Motor neuron (in vitro differentiated cells): ENCODE measurements at places on chromosomes 5 and 9. TPM values are rescaled to one million over a fixed set of nuclear protein-coding genes. Genes with fewer than 3 reads are reported as not detected.
A peak's percentile ranks its signal among the peaks of the same experiment; 100 is the strongest.

SLC4A9 gene
- 0.36 TPM in 1 of 2 replicates, not detected in the other for total RNA-seq

SPINK5 gene
- 8.3 and 13.6 TPM in 2 replicates for total RNA-seq

GRCh38 chr5:53892224-53892623, 331.8 kb downstream of the NDUFS4 start:
- ATAC-seq: no peak

DNA sequence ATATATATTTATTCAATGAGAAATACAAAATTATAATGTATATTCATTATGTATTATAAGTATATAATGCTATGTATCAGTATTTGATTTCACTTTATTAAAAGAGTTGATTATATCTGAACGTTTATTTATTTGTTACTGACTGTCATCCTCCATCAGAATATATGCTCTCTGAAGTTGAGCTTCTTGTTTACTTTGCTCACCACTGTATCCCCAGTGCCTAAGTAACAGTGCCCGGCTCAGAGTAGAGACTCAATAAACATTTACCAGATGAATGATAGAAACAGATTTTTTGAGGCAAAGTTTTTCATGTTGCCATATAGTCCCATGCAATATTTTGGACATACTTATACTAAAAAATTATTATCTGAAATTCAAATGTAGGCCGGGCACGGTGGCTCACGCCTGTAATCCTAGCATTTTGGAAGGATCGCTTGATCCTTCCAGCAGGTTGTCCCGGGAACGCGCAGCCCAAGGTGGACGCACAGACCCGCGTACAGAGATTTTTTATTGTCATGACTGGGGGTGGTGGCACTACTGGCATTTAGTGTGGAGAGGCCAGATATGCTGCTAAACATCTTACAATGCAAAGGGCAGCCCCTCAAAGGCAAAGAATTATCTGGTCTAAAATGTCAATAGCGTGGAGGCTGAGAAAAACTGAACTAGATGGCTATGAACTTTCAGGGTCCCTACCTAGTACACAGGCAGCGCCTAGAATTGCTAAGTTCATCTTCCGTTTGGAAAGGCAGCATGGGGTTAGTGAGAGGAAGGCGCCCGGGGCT, 761 bp upstream of the DNAJC25 start:
- peak; percentile 41 for ATAC-seq

TLX3 gene
- not detected in 2 replicates for total RNA-seq

- ATAC-seq: no peak
Observed at GRCh38 chr5:111935009-111935408, 178.0 kb upstream of the NREP start.

- peak; percentile 73 for ATAC-seq
Observed at GRCh38 chr5:53406630-53407316, 73.7 kb upstream of the FST start.

PELO gene
- total RNA-seq: 24.0 and 25.4 TPM in 2 replicates

DNA sequence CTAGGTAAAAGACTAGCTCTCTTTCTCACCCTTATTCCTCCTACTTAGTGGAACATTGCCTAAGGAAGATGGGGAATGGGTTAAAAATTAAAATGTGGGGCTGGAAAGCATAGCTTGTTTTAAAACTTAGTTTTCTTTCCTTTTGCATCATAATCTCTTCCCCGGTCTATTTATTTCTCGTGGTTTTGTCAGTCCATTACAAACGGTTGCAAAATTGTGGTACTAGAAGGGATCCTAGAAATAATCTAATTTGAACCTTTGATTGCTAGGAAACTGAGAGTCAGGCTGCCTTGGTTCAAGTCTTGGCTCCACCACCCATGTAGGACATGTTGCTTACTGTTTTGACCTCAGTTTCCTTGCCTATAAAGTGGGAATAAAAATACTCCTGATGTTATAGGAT, 1.3 kb downstream of the IL31RA start:
- ATAC-seq: no peak

DNA sequence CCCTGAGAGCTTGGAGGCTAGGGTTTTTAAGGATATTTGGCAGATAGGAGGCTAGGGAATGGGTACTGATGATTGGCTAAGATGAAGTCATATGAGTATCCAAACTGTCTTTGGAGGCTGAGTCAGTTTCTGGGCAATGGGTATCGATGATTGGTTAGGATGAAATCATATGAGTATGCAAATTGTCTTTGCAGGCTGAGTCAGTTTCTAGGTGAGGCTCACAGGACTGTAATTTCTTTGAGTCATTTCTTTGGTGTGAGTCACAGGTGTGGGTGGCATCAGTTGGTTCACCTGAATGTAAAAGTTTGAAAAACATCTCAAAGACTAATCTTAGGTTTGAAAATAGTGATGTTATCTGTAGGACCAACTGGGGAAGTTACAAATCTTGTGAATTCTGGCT, 1068.0 kb downstream of the NR2F1-AS1 start:
- no peak for ATAC-seq

DNA sequence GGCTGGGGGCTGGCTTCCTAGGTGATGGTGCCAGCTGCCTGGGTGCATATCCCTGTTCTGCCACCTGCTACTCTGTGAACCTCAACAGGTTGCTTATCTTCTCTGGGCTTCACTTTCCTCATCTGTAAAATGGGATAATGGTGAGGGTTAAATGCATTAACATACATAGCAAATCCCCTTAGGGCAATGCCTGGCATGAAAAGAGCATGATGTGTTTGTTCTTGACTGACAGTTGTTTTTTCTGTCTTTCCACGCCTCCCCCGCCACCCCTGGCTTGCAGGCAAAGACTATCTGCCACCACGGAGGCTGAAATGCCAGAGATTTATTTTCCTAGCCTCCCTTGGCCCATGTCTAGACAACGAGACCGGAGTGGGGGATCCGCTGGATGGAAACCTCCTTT, 280.5 kb downstream of the NSG2 start:
- ATAC-seq: no peak

DNA sequence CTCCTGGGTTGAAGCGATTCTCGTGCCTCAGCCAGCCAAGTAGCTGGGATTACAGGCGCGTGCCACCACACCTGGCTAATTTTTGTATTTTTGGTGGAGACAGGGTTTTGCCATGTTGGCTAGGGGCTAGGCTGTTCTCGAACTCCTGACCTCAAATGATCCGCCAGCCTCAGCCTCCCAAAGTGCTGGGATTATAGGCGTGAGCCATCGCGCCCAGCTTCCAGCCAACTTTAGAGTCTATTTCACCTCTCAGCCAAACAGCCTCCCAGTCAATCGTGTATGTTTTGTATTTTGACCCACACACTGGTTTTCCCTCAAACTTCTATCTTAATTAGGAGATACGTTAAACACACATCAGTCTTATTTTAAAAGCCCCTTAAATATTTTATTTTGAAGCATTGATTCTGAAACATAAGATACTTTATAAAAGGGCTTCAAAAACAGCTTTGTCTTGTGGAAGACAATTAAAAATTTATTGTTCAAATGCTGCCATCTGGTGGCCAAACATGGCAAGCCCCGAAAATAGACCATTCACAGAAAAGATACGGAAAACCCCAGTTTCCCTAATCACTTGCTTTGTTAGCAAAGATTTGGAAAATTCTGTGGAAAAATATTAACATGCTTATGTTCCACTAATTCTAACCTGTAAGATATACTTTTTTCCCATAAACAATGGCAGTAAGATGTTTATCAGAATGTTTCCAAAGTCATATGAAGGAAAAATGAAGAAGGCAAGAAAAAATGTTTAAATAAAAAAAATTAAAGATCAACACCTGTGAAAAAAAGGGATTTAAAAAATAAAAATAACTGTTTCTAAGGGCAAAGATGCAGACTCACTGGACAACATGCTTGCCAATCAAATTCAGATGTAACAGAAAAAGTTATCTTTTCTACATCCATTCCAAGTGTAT, 33.1 kb downstream of the APTX start:
- ATAC-seq: no peak

DNA sequence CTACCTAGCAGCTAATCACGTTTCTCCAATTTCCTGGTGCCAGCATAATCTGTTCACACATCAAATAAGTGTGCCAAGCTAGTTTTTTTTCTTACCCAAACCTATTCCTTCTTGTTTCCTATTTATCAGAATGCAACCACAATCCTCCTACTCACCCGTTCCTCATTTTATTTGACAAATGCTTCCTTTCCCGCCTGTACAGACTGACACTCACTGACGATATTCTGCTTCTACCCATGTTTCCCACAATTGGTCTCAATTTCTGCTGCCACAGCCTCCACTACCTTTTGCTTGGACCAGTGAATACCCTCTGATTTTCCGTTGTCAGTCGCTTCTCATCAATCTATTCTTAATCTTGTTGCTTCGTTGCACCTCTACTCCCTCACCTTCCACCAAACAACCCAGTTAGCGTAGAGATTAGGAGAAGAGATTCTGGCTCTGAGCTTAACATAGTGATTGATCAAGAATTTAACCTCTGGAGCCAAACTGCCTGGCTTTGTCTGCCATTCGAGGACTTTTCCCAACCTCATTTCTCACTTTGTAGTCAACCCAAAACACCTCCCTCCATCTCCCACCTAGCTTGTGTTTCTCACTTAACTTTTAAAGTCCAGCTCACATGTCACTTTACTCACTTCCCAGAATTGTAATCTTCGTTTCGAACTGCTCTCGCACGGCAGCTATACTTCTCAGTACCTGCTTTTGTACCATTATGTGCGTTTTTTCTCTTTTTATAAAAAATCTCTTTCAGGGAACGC, 729 bp upstream of the TMEM38B start:
- ATAC-seq: no peak

PFN3 gene
- not detected in 2 replicates for total RNA-seq

- ATAC-seq: peak; percentile 97
Observed at GRCh38 chr5:159878988-159879471, 37.3 kb upstream of the ADRA1B start.

GRCh38 chr5:122091936-122092600, 14.0 kb upstream of the LOX start:
- peak; percentile 42 for ATAC-seq

SELENOP gene
- 1.2 and 1.3 TPM in 2 replicates for total RNA-seq

SLC6A18 gene
- not detected in 2 replicates for total RNA-seq

ASS1 gene
- 35.9 and 37.7 TPM in 2 replicates for total RNA-seq

DNA sequence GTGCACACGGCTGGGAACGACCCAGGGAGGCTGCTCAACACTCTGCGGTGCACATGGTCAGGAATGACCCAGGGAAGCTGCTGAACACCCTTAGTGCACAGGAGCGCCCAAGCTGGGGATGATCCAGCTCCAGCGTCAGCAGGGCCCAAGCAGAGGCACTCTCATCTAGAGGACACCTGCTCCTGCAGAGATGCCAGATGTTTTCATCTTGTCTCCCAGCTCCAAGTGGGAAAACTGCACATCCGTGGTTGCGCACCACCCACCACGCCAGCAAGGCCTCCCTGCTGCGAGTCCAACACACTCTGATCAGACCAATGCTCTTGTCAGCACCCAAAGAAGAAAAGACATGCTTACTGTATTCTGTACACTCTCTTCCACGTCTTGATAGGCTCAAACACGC, 34.1 kb downstream of the UBE2QL1 start:
- no peak for ATAC-seq

LECT2 gene
- not detected in 2 replicates for total RNA-seq

DNA sequence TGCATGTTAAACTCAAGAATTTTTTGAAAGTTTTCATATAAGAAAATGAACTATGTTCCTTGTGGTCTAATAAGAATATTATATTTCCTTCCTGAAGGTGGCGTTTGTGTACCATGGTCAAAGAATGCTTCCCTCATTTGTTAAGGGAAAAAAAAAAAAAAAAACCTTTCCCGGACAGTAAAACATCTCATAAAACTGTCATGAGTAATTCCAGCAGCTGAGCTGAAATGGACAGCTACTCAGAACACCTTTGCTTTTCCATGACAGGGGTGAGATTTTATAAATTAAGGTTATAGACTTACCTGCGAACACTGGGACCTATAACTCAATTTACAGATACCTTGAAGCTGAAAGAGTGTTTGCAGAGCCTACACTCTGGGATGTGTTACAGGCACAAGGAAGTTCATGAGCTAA, 113.2 kb upstream of the RANBP3L start:
- ATAC-seq: peak; percentile 52

DNA sequence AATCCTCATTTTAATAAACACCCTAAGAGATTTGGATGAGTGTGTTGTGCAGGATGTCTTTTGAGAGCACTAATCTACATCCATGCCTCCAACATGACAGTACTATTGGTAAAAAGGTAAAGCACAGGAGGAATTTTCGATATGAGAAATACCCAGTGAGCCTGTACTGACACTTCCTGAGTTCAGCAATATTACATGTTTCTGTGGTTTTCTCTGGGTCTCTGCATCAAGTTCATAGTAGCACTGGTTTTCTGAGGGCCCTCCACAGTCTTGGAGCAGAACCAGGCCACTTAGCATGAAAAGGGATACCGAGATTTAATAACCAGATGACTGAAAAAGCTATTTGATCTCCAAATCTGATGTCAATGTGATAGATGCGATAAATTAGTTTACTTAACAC, 524.1 kb downstream of the TMEM38B start:
- ATAC-seq: no peak

GRCh38 chr9:122456123-122456522, 21.6 kb downstream of the OR1J1 start:
- ATAC-seq: no peak

GRCh38 chr9:91131433-91131839, 230.3 kb downstream of the AUH start:
- peak; percentile 80 for ATAC-seq

MYMK gene
- not detected in 2 replicates for total RNA-seq

DNA sequence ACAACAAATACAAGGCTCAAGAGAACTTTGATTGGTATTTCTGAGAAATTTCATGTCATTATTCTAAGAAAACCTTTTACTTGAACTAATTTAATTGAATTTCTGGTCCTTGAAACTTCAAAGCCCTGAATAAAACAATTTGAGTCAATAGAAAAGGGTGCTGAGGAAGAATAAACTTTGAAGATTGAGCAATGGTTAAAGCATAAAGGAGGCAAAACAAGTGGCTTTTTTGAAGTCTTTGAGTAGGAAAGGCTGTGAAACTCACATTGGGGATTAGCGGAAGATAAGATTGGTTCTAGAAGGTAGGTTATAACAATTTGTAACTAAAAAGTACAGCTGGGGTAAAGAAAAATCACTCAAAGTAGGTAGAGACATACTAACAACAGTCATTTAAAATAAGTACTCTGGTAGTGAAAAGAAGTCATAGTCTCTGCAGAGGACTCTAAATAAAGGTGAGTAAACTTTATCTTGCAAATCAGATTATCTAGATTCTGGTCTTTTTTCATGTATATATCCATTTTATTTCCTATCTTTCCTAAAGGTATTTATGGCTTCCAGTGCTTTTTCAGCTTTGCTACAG, 6.4 kb upstream of the PLPP1 start:
- no peak for ATAC-seq

DNA sequence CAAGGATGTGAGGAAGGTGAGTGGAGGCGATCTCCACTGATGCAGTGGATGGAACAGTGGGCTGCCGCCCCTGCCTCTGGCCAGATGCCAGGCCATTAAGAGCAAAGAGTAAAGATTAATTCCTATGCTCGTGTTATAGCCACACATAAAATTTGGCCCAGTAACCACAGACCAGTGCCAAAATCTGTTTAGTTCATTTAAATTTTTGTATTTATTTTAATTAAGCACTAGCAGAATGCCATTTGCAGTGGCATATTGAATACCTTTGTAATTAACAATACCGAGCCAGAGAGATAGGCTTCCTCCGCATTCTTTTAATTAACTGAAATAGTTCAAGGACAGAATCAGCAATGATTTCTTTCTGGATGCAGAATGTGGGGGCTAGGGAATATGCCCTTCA, 179.8 kb downstream of the MED10 start:
- ATAC-seq: no peak

GTF3C4 gene
- 22.4 and 26.3 TPM in 2 replicates for total RNA-seq

- no peak for ATAC-seq
Observed at GRCh38 chr5:121987052-121987684, 25.4 kb downstream of the SRFBP1 start.
